Stimulated activated CD4-positive, alpha-beta T cell treated with anti-CD3 and anti-CD28 coated beads, Interleukin-2, amount 100 ng/mL, for 24 hours (primary cell): ENCODE measurements at places on chromosomes 5 and 9.

GRCh38 chr9:136207616-136208015, 2.7 kb upstream of the LHX3 start:
- DNase-seq, result no peak

GRCh38 chr9:76926324-76926741, 20.4 kb upstream of the PRUNE2 start:
- DNase-seq, result no peak

- DNase-seq, result no peak
Observed at GRCh38 chr5:160635046-160635445, 213.4 kb downstream of the PTTG1 start.

DNA sequence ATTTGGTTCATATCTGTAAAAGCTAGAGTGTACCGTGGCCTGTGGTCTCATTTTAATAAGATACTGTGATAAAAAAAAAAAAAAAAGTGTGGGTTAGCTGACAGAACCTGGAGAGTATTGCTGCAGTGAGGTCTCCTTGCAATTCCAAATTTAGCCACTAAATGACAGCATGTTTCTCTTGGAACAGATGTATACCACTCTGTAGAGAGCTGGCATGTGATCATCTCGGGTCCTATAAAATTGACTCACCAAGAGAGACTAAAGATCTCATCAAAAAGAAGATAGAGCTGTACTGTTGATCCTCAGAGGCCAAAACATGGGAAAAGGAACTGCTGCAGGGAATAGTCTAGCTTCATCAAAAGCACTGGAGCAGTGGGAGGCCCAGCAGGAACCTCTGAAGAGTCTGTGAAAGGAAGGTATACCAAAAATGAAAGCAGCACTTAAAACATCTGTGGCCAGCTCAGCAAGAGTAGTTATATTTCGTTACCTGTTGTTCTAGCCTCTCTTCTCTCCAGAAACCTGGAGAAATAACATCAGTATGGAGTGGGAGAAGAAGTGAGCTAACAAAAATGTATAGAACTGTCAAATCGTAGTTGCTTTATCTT, 826.8 kb downstream of the EFNA5 start:
- no peak for DNase-seq

DNA sequence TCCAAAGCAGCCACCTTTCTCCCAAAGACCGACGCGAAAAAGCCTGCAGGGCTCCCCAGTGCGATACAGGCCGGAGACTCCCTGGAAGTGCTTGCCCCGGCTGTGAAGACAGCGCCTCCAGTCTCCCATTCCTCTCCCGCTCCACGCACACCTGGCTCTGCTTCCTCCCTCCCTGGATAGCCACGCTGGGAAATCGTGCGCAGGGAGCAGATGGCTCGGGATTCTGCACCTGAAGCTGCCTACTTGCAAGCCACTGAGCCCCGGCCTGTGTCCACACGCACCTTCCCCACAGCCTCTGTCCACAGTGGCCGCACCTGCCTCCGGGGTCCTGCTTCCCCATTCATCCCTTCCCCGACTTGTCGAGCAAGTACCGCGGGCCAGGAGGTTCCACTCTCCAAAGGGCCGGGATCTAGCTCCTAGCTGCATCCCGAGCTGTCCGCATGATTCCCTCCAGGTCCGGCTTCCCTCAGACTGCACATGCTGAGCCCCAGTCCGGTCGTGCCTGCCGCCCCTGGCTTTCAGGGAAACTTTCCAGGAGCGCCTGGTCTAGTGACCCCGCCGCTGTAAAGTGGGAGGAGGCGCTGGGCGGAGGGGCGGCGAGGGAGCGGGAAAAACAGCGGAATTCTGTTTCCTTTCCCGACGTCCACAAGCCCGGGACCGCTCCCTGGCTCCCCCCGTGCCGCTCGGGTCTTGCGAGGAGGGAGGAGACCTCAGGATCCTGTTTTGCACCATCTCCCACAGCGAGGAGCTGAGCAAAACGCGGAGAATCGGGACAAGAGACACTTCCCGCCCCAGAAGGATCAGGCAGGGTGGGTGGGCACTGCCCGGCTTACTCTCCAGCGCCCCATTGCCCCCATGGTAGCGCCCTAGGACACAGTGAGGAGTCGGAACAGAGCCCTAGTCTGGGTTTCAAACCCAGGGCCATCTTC, 2.0 kb downstream of the SEMA6A start:
- DNase-seq, result peak; percentile 3

- peak; percentile 72 for DNase-seq
Observed at GRCh38 chr5:177446200-177447065, at the start of gene PRR7. TSS of gene PRR7 (plus strand) at chr5:177446814. CDS start at chr5:177455068, 8,254 bp downstream.

DNA sequence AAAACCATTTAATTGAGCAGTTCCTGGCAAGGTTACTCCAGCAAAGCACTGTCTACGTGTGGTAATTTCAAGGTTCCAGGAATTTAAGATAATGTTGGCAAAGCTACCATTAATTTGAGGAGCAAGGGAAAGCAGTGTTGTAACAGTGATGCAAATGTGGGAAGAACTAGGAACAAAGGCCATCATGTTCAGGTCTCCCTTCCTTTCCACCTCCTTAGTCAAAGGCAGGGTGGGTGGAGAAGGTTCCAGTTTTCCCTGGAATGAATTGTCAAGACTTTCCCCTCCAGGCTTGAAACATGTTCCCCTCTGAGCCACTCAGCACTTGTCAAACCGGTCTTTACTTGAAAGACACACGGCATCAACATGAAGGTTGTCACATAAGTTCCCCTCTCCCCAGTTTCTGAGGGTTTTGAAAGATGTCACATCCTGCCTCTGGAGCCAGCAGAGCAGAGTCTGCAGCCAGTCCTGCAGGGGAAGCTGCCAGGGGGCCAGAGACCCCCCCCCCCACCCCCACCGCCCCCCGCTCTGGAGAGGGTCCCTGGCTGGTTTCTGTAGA, 226.0 kb downstream of the GAS1 start:
- no peak for DNase-seq
